Activated CD4-positive, alpha-beta T cell treated with anti-CD3 and anti-CD28 coated beads, Interleukin-2, amount 50 U/mL, for 48 hours (primary cell): ENCODE measurements at places on chromosomes 7 and 10.

DNA sequence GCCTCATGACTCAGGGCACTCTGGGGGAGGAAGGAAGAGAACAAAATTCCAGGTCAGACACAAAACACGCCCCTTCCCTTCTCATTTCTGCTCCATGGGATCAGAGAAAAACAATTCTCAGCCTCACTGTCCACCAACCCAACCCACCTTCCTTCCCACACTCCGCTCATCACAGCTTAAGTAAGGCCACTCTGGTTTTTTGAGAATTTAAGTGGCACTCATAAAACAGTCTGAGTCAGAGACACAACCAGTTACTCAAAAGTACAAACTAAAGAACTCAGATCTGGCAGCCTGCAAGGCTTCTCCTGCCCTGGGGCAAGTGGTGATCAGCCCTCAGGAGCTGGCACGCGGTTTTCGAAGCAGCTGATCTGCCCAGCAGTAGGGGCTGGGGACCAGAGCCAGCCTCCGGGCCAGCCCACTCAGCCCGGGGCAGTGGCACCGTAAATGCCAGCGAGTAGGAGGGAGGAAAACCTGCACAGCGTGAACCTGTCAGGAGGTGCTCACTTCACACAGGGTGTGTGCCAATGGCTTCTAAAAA, 39.1 kb upstream of the ABLIM1 start:
- no peak for DNase-seq

- DNase-seq: no peak
These were observed 71.4 kb downstream of the AHR start for GRCh38 chr7:17369691-17370426.

DNA sequence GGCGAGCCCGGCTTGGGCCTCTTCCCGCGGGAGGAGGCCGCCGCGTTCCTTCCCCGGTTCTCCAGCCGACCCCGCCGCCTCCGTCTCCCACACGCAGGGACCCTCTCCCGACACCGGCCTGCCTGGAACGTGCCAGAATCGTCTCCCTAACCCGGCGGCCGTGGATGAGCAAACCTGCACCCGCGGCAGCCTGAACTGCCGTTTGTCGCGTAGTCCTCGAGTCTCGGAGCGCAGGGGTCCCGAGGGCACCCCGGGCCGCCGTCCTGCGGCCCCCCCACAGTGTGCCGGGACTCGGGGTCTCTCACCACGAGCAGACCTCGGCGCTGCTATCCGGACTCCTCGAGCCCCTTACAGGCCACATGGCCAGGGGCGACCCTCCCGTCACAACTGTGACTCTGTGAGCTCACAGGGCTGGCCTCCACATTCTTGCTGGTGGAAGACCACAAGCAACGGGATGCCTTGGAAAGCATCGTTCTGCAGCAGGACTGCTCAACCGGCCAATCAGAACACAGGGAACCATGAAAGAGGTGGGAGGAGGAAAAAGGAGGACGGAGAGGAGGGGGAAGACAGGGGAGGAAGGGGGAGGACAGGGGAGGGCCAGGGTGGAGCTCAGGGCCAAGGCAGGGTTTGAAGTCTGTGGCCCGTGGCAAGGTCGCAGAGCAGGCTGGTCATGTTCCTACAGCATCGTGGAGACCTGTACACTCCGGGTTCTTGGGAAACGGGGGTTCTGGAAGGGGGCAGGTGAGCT, 276.9 kb downstream of the DNAJB6 start:
- DNase-seq: no peak

DNA sequence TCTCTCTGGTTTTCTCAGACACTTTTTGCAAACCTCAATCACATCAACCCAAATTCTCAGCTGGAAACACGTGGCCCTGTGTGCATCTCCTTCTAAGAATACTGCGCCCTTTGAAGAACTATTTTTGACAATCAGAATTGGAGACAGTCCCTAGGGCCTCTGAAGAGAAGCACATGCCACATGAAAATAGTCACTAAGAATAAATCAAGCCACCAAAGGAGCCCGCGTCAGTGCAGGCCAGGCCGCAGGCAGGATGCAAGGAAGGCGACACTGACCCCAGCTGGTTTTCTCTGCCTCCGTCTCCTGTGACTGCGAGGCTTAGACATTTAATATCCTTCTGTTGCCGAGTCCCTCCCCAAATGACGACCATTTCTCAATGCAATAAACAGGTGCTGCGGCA, 88.0 kb upstream of the ADAM12 start:
- no peak for DNase-seq

- DNase-seq: no peak
These were observed 27.3 kb downstream of the GSDME start for GRCh38 chr7:24730018-24730369.

- DNase-seq: no peak
These were observed 3.6 kb downstream of the CCDC71L start for GRCh38 chr7:106657085-106657991.

DNA sequence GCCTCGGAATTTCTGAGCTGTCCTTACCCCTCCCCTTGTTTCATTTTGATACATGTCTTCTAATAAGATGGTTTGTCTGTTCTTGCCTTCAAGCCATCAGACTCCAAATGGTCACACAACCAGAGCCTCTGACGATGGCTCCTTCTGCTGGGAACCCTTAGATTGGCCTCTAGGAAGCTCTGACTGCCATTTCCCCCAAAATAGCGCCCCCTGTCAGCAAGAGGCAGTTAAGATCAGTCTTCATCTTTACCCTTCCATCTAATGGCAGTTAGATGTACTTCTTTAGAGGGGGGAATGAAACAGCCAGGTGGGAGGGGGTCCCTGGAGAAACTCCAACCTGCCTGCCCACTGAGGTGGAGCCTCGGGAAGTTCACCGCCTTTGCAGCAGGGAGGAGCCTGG, 85.8 kb upstream of the GPR22 start:
- DNase-seq: no peak

DNA sequence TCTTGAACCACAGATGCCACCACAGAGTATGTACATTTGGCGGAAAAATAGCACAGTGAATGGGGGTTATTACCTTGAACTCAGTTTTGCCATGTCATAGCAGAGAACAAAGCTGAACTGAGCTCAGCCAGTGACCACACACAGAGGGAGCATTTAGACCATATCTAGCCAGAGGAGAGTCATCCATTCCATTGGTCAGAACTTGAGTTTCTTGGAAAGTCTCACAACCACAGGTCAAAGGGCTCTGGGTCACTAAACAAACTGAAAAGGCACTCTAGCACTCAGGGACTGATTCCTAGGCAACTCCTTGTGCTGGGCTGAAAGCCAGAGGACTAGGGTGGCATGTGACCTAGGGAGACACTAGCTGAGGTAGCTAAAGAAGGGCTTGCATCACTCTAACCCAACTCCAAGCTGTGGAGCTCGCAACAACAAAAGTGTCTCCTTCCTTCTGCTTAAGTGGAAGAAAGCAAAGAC, 239.7 kb upstream of the SEMA3D start:
- DNase-seq: no peak

- DNase-seq: no peak
These were observed 171.5 kb downstream of the PRPF18 start for GRCh38 chr10:13758312-13758711.
